ENCODE measurements at places on chromosomes 11 and 22. TPM values are rescaled to one million over a fixed set of nuclear protein-coding genes. Genes with fewer than 3 reads are reported as not detected.

DNA sequence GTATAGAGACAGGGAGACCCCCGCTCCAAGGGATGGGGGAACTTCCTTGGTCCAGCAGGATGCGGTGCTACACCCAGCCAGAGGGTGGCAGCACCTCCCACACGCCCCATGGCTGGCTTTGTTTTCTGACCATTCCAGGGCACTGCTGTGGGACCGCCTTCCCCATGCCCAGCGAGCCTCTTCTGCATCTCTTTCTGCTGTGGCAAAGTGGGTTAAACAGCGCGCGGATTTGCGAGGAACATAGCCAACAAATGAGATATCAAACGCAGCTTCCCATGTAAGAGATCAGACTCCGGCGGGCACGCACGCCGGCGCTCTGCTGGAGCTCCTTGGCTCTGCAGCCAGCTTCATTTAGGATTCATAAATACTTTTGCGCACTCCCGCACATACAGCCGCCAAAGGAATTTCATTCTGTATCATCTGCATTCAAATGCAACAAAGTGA is 485.8 kb upstream of the CADM1 start:
- no peak overlapping the region for H3K4me3 ChIP-seq
- peak; percentile 18 for DNase-seq
- no peaks in the 10 kb centered on the region for H3K27me3 ChIP-seq
- H3K36me3 ChIP-seq: no peaks in the 10 kb centered on the region
- no peak overlapping the region for H3K27ac ChIP-seq
- no peaks in the 10 kb centered on the region for H3K4me1 ChIP-seq

- no peak overlapping the region for H3K27ac ChIP-seq
- H3K4me1 ChIP-seq: no peaks in the 10 kb centered on the region
- no peak for DNase-seq
- no peaks in the 10 kb centered on the region for H3K36me3 ChIP-seq
- H3K4me3 ChIP-seq: no peak overlapping the region
Observed at GRCh38 chr22:44928711-44929358, 81.0 kb downstream of the PHF21B start.

DNA sequence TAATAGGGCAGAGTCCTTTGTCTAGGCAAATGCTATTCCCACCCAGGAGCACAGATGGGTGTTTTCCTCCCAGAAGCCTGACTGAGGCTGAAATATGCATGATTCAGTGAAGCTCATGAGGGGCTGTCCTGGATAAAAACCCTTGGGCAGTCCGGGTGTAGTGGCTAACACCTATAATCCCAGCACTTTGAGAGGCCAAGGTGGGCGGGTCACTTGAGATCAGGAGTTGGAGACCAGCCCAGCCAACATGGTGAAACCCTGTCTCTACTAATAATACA is 48.6 kb upstream of the LMO2 start:
- H3K36me3 ChIP-seq: no peaks in the 10 kb centered on the region
- no peak overlapping the region for H3K27ac ChIP-seq
- DNase-seq: no peak
- H3K4me3 ChIP-seq: no peak overlapping the region

DNA sequence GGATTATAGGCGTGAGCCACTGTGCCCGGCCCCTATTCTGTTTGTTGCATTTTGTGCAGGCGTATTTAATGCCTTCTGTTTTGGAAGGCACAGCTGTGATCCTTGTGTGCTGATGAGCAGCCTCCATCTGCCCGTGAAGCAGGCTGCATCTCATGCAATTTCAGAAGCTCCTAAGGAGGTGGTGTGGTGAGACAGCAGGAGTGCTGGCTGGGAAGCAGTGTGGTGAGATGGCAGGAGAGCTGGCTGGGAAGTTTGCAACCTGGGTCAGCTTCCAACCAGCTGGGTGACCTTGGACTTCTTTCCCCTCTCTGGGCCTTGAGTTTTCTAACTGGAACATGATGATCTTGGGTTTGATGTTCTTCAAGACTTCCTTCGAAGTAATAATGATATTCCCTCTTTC is 525.1 kb downstream of the TBC1D22A start:
- peaks cover 8% of the 10 kb centered on the region for H3K27me3 ChIP-seq
- H3K4me1 ChIP-seq: no peaks in the 10 kb centered on the region
- H3K27ac ChIP-seq: no peak overlapping the region
- H3K36me3 ChIP-seq: no peaks in the 10 kb centered on the region
- H3K4me3 ChIP-seq: no peak overlapping the region

DNA sequence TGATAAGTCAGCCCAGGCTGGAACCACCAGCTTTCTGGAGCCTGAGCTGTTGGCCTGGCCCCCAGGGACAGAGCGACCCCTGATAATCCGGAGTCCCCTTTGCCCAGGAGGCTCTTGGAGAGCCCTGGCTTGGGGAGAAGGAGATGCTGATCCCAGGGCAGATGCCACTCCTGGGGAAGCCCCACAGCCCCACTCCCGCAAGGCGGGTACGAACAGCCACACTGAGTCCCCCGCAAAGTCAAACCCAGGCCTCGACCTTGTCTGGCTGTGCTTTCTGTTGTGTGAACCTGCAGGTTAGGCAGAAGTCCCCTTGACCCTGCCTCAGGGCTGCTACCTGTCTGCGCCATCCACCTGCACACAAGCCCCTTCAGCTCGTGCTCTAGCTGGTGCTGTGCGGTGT is 108.0 kb downstream of the KCNQ1OT1 start:
- H3K36me3 ChIP-seq: no peaks in the 10 kb centered on the region
- no peaks in the 10 kb centered on the region for H3K4me1 ChIP-seq
- no peak overlapping the region for H3K4me3 ChIP-seq
- no peak for DNase-seq
- no peaks in the 10 kb centered on the region for H3K27me3 ChIP-seq

GRCh38 chr11:105589346-105589745 is 20.5 kb upstream of the GRIA4 start:
- peaks cover 14% of the 10 kb centered on the region for H3K27me3 ChIP-seq
- no peak overlapping the region for H3K27ac ChIP-seq
- H3K4me1 ChIP-seq: no peaks in the 10 kb centered on the region
- H3K4me3 ChIP-seq: no peak overlapping the region

DNA sequence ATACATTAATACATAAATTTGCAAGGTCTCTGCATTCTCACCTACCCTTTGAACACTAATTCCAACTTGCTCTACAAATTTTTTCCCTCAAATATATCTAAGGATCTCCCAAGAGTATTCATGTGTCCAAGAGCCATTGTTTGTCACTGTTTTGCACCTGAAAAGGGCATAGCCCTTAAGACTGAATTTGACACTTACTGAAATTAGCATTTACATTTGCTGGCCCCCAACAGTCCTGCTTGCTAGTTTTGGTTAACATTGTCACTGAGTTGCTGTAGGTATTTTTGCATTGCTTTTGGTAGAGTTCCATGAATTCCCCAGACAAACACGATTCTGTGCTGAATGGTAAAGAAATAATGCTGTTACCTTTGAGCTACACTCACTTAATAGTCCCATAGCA is 57.3 kb downstream of the KCNA4 start:
- DNase-seq: no peak
- no peak overlapping the region for H3K4me3 ChIP-seq
- no peaks in the 10 kb centered on the region for H3K27me3 ChIP-seq
- no peak overlapping the region for H3K27ac ChIP-seq

- DNase-seq: no peak
- no peaks in the 10 kb centered on the region for H3K4me1 ChIP-seq
- H3K27ac ChIP-seq: no peak overlapping the region
- no peaks in the 10 kb centered on the region for H3K27me3 ChIP-seq
Observed at GRCh38 chr11:48169259-48169658, 47.4 kb upstream of the OR4B1 start.

GRCh38 chr22:37223965-37224551 is 11.8 kb upstream of the SSTR3 start:
- H3K4me3 ChIP-seq: no peak overlapping the region
- no peaks in the 10 kb centered on the region for H3K27me3 ChIP-seq
- no peaks in the 10 kb centered on the region for H3K36me3 ChIP-seq
- DNase-seq: no peak

- H3K27ac ChIP-seq: no peak overlapping the region
- no peak for DNase-seq
- no peak overlapping the region for H3K4me3 ChIP-seq
- no peaks in the 10 kb centered on the region for H3K27me3 ChIP-seq
- H3K36me3 ChIP-seq: no peaks in the 10 kb centered on the region
Observed at GRCh38 chr11:86422371-86422770, 47.7 kb downstream of the CCDC81 start.

DNA sequence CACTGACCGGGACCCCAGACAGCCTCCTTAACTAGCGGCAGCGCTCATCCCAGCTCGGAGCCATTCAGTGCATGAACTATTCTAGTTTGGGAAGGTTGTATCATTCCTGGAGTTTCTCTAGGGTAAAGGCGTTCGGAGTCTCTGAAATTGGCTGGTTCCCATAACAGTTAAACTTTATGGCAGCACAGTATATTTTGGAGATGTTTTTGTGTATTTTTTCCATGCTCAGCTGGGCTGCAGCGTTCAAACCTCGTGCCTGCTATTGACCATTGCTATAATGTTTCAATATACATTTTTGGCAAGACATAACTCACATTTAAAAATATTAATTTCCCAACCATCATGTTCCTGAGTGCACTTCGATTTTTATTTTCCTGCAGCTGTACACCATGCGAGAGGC is 169.7 kb downstream of the ST3GAL4 start:
- DNase-seq: no peak
- H3K4me1 ChIP-seq: no peaks in the 10 kb centered on the region
- no peaks in the 10 kb centered on the region for H3K27me3 ChIP-seq
- H3K36me3 ChIP-seq: no peaks in the 10 kb centered on the region
- no peak overlapping the region for H3K27ac ChIP-seq

DNA sequence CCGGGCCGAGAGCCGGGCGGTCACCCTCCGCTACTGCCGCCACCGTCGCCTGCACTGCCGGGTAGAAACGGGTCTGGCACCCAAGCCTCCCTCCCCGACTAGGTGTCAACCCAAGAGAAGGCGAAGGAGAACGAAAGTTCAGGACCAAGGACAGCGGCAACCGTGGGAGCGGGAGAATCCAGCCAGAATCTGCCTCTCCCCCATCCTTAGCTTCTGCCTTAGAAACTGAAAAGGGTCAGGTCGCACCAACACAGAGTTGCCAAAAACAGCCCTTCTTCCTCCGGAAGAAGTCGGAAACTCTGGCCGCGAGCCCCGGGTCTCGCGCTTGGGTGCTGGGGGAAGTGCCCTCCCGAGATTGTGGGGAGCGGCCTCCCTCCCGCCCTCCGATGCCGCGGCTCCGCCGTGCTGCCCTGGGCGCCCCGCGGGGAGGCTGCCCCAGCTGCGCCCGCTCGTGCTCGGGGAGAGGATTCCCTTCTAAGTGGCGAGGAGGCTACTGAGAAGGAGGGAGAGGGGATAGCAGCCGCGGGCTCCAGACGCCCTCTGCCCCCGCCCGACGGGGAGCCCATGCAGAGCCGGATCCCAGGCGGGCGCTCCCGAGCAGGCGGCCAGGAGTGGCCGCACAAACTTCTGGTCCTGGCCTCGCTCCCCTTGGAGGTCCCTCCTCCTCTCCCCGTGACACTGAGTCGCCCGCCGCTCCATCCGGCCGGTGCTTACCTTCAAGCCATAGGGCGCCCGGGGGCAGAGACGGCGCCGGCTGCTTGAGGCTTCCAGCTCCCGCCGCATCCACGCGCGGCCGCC is 637 bp downstream of the DRD2 start:
- H3K4me3 ChIP-seq: no peak overlapping the region
- no peak overlapping the region for H3K27ac ChIP-seq
- H3K36me3 ChIP-seq: no peaks in the 10 kb centered on the region
- peak; percentile 93 for DNase-seq
- H3K4me1 ChIP-seq: peaks cover 4% of the 10 kb centered on the region

DNA sequence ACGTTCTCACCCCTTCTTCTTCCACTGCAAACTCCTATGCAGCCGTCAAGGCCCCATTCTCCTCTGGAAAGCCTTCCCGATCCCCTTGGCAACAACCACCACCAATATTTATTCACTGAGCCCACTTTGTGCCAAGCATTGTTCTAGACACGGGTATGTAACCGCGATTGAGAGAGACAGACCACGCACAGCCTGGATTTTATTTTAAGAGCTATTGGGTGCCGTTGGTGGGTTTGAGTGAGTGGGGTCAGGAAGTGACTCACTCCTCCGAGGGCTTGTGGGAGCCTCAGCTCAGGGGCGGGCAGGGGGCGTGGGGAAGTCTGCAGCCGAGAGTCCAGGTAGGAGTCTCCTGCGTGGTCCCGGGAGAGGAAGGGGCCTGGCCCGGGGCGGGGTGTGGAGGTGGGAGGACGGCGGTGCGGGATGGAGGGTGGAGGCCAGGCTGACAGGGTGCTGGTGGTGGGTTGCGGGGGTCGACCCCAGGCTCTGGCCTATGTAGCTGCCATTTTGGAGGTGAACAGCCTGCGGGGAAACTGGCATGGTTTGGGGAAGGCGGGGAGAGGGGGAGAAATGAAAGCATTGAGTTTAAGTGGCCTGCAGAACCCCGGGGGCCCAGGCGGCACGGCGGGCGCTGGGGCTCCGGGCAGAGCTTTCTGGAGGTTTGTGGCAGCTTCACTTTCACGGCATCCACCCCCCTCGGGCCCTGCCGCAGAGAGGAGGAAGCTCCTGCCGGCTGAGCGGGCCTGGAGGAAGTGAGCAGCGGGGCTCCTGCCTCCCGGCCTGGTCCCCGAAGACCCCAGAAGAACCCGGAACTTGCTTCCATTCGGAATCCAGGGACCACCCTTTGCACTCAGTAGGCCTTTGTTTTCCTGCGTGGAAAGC is 547 bp downstream of the PARVG start:
- H3K36me3 ChIP-seq: no peaks in the 10 kb centered on the region
- H3K4me1 ChIP-seq: peaks cover 13% of the 10 kb centered on the region
- H3K4me3 ChIP-seq: peak overlapping the region; percentile 35
- H3K27ac ChIP-seq: peak overlapping the region; percentile 47
- no peaks in the 10 kb centered on the region for H3K27me3 ChIP-seq

GRCh38 chr22:29820961-29821290 is 17.1 kb downstream of the ASCC2 start:
- no peak overlapping the region for H3K4me3 ChIP-seq
- H3K27ac ChIP-seq: no peak overlapping the region
- DNase-seq: no peak

DNA sequence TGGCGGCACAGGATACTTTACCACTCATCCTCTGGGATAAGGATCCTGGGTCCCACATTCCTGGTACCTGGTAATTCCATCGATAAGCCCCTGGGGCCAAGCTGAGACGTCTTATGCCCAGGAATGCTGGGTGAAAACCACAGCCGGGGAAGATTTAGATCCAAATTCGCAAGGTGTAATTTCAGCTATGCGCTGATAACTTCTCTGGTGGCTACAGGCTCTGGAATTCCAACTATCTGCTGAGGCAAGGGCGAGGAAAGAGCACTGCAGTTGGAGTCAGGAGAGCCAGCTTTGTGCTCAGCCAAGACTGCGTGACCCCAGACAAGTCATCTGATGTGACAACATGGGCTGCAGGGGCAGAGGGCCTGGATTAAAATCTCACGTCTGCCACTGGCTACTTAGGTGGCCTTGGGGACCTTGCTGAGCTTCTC is 9.9 kb upstream of the MYEOV start:
- H3K4me1 ChIP-seq: peaks cover 9% of the 10 kb centered on the region
- H3K36me3 ChIP-seq: no peaks in the 10 kb centered on the region
- no peak overlapping the region for H3K4me3 ChIP-seq
- no peak for DNase-seq

- H3K27me3 ChIP-seq: no peaks in the 10 kb centered on the region
- H3K4me1 ChIP-seq: peaks cover 12% of the 10 kb centered on the region
- H3K4me3 ChIP-seq: no peak overlapping the region
- peak; percentile 45 for DNase-seq
- H3K36me3 ChIP-seq: no peaks in the 10 kb centered on the region
Observed at GRCh38 chr11:30774496-30775232, 188.5 kb upstream of the MPPED2 start.

Gene NDUFA6
- total RNA-seq: 166 TPM

Gene LRRC75B
- 0.86 TPM for total RNA-seq

Gene SCGB1D2
- total RNA-seq: not detected

Gene THY1
- 187 TPM for total RNA-seq

Gene RAB3IL1
- total RNA-seq: 21.9 TPM

Gene TMPRSS6
- total RNA-seq: not detected

Gene SHANK3
- 4.4 TPM for total RNA-seq

Gene NEFH
- 21.4 TPM for total RNA-seq

Gene ZNF214
- total RNA-seq: 0.11 TPM
